Activated CD8-positive, alpha-beta T cell treated with anti-CD3 and anti-CD28 coated beads for 36 hours (primary cell): ENCODE measurements at places on chromosomes 13 and 19. TPM values are rescaled to one million over a fixed set of nuclear protein-coding genes. Genes with fewer than 3 reads are reported as not detected.

The RNF225 gene
- total RNA-seq, result 1.1 TPM

The VWA8 gene
- 27.5 TPM for total RNA-seq

DNA sequence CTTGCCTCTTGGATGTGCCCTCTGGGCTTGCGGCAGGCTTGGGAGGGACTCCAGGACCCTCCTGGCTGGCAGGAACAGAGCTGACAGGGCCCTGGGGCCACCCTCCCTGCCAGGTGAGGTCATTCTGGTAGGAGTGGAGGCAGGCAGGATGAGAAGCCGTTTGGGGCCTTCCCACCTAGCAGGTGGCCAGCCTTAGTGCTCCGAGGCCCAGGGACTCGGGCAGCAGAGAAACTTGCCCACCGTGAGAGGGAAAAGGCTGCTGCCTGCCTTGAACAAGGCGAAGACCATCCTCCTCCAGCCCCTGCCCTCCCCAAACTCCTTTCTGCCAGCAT is 8.5 kb downstream of the RFX1 start:
- DNase-seq, result no peak

DNA sequence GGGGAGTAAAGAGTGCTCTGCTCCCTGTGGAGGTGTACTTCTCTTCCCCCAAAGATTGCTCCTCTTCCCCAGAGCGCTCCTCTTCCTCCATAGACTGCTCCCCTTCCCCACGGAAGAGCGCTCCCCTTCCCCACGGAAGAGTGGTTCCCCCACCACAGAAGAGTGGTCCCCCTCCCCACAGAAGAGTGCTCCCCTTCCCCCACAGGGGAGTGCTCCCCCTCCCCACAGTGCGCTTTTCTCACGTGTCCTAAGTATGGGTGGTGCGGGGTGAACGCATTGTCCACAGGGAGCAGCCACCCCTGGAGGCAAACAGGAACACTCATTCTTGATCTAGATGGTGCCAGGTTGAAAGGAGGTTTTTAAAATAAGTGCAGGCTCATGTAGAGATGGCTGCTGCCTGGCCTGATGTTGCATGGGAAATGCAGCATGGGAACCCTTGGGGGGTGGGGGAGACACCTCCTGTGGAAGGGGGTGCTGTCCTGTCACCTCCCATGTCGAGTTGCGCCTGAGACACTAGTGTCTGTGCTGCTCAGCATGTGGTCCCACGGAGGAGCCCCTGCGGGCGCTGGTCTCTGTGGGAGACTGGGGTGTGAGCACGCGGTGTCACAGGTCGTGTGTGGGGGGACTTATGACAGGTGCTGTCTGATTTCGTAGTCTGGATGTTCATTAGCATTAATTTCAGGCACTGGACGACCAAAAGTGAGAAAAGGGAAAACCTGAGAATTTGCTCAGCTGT is 52.2 kb downstream of the ATP11A start:
- DNase-seq, result no peak

- DNase-seq, result no peak
These were observed 22.3 kb downstream of the PLEKHJ1 start for GRCh38 chr19:2213799-2214198.

- DNase-seq, result no peak
These were observed 1.5 kb downstream of the KCNC3 start for GRCh38 chr19:50327461-50328223.

GRCh38 chr19:1312767-1313694 is 27.4 kb downstream of the EFNA2 start:
- no peak for DNase-seq

DNA sequence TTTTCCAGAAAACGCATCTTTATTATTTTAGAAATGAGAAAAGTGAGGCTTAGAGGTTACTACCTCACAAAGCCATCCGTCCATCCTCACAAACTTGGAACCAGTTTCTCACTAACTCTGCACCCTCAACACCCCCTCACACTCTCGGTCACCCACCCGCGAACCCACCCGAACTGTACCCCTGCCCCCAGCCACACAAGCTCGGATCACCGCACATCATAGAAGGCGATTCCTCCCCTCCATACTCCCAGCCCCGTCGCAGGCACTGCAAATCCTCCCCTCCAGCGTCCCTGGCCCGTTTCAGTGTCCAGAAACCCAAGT is 238 bp downstream of the ZNF260 start:
- no peak for DNase-seq

GRCh38 chr13:32317716-32318465 is 2.6 kb downstream of the BRCA2 start:
- no peak for DNase-seq

DNA sequence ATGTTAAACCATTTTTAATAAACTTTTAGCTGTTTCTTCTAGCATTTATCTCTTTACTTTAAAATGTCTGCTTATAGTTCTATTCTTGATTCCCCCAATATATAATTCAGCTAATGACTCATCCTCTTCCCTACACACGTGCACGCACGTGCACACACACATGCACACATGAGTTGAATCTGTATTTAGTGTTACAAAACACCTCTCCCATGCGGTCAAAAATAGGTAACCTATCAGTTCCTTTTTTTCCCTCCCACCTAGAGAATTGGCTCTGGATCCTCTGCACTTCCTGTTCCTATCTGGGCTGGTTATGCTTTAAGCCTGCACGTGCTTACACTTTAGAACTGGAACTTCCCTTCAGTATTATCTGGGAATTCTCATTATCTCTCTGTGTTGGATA is 144.1 kb downstream of the PAN3 start:
- DNase-seq, result no peak
